Neural progenitor cell (in vitro differentiated cells): ENCODE measurements at places on chromosomes 2 and 18. TPM values are rescaled to one million over a fixed set of nuclear protein-coding genes. Genes with fewer than 3 reads are reported as not detected.

Gene SPATA3
- total RNA-seq, result not detected in 2 replicates

Gene PARD6G
- total RNA-seq, result 21.8 and 25.2 TPM in 2 replicates

Gene VWA3B
- total RNA-seq, result not detected in 2 replicates

Gene NMS
- not detected in 2 replicates for total RNA-seq

Gene GAREM2
- total RNA-seq, result 15.1 and 20.0 TPM in 2 replicates

Gene DLX1
- not detected in 2 replicates for total RNA-seq

Gene POTEI
- total RNA-seq, result 1.8 and 2.4 TPM in 2 replicates

Gene TBR1
- 0.09 TPM in 1 of 2 replicates, not detected in the other for total RNA-seq

Gene RUFY4
- not detected in 2 replicates for total RNA-seq

Gene TUBA4A
- total RNA-seq, result 0.56 TPM in 1 of 2 replicates, not detected in the other

Gene OR6B2
- not detected in 2 replicates for total RNA-seq

Gene KDSR
- 20.6 and 21.2 TPM in 2 replicates for total RNA-seq

Gene SOX11
- 176 and 178 TPM in 2 replicates for total RNA-seq

Gene SLC38A11
- total RNA-seq, result not detected in 2 replicates

Gene SLC23A3
- total RNA-seq, result 0.06 and 1.4 TPM in 2 replicates

Gene MDH1
- total RNA-seq, result 291 and 323 TPM in 2 replicates

Gene C2orf80
- 0.81 TPM in 1 of 2 replicates, not detected in the other for total RNA-seq

Gene TUBB8B
- total RNA-seq, result 0.36 and 0.62 TPM in 2 replicates

Gene SMC6
- total RNA-seq, result 38.2 and 56.8 TPM in 2 replicates

- DNase-seq, result no peak
These were observed 16.7 kb upstream of the PLEKHM3 start for GRCh38 chr2:208042041-208042440.

DNA sequence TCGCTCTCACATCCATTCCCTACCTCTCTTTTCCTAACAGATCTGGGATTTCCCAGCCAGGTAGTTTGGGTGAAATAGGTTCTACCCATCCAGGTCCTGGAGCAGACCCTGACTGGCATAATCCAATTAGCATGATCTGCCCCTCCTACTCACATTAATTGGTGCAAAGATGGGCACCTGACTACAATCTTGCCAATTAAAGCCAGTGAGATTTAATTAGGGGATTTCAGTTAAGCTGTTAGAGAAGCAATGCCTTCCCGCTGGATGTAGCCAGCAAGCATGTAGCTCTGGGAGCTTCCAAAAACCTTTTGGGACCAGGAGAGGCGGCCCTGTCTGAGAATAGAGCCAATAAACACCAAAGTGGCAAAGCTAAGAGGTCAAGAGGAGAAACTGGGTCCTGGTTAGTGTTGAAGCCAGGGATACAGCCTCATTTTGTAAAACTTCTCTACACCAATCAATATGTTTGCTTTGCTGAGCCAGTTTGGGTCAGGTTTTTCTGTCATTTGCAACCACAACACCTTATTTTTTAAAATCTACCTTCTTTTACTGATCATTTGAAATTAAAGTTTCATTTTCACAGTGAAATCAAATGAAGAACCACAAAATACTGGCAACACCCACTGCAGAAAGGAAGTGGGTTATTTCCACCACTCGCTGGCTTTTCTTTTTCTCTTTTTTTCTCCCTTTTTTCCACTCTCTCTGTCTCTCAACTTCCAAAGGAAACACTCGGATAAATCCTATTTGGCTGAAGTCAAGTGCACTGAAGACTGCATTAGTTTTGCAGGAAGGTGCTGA is 3.2 kb upstream of the TTC39C start:
- peak; percentile 15 for DNase-seq

- no peak for DNase-seq
These were observed 54.3 kb upstream of the COL3A1 start for GRCh38 chr2:188919824-188920223.

DNA sequence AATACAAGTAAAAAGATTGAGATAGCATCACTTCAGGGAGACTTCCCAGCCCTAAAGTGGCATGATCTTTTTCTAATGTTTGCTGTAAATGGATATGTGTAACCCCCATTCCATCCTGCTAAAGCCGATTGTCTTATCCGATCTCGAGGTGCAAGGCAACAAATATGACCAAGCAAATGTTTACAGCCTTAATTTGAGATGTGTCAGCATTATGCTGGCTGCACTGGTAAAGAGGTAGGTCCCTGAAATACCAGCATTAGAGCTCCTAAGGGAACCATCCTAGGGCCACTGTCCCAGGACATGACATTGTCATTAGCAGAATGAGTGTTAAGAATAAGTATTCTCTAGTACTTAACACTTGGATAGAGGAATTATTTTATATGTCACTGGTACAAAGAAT is 108.4 kb downstream of the EPC2 start:
- DNase-seq, result no peak

DNA sequence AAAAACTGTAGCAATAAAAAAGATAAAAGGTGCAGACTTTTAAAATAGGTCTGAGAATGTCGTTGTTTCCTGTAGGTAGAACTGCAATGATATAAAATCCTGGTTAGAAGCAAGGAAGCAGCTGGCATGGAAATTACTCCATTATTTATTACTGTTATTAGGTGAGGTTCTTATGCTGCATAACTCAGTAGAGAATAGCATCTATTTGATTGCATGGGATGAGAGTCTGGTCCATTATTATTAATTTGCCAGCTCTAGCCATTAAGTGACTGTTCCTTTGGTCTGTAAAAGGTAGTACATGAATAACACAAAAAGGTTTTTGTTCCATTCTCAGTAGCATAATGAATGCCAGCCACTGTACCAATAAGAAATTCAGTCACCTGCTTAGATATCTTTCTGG is 358.6 kb downstream of the RBM43 start:
- no peak for DNase-seq

GRCh38 chr2:241953324-241953928 is 83.9 kb downstream of the RTP5 start:
- no peak for DNase-seq

GRCh38 chr2:8026381-8026780 is 655.5 kb upstream of the ID2 start:
- DNase-seq, result no peak

GRCh38 chr18:13800505-13801259 is 23.3 kb upstream of the MC5R start:
- peak; percentile 80 for DNase-seq

GRCh38 chr2:155842103-155842502 is 490.4 kb downstream of the NR4A2 start:
- DNase-seq, result no peak

DNA sequence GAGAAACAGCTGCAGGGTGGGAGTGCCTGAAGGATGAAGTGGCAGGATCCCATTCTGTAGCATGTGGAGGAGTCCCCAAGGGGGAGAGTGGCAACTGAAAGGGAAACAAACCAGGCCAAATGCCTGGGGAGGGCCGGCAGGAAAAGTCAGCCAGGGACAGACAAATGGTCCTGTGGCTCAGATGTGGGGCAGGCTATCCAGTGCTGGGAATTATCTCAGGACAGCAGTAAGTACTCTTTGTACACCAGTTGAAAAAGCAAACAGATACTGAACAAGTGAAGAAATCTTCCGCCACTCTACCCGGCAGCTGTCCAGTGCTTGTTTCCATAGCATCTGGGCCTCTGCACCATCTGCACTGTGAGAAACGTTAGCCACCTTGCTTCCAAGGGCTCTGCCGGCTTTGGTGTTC is 408.9 kb downstream of the LRATD1 start:
- no peak for DNase-seq

DNA sequence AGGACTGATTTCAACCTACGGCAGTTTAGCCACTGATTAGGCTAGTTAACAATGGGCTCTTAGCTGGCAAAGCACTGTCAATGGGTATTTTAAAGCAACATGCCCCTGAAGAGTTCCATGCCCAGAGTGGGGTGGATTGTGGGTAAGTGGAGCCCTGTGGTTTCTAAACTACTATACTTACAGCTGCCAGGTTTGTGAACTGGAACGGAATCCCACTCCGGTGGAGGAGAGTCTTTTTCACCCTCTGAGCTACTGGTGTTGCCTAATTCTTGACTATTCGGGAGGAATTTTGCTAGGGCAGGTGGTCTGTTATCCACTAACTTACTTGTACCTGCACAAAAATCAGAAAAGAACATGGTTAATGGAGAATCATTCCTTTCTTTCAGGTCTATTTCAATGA is 52.6 kb downstream of the ZAP70 start:
- DNase-seq, result no peak

DNA sequence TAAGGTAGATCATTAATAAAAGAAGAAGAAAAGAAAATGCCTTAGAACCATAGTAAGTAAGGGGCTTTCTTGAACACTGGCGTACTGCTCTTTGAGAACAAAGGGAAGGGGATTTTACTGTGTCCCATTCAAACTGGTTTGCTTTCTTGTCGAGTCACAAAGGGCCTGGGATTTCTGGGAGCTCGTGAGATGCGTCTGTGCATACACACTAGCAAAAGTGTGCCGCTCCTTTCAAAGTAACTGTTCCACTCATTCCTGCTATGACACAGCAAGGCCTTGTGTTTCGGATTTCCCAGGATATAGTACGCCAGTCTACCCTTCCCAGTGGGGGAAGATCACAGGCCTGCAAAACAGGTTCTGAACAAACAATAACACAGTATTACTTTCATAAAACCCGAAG is 93.0 kb downstream of the KCTD18 start:
- peak; percentile 90 for DNase-seq

GRCh38 chr2:7900593-7900992 is 781.3 kb upstream of the ID2 start:
- no peak for DNase-seq

- DNase-seq, result no peak
These were observed 99.6 kb upstream of the DDX18 start for GRCh38 chr2:117714745-117715417.

DNA sequence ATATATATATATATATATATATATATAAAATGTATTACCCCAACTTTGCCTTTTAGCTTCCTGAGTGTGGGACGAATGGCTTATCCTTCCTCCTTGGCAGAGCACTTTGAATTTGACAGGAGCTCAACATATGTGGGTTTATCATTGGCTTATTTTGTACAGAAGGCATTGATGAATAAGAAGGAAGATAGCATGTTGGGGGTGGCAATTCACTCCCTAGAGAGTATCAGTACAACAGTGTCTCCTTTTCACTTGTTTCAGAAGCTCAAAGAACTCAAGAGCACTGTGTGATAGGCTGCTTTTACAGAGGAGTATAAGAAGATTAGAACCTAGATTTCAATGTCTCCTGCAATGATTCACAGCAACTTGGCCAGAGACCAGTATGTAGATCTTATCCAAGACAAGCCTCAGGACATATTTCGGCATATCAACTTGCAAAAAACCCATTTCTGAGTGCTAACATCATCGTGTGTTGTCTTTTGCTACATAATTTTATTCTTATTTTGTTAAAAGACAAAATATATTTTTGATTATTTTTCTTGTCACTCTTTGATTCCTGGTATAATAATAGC is 345.8 kb downstream of the SOCS6 start:
- DNase-seq, result no peak

GRCh38 chr2:181655519-181655918 is 1.4 kb downstream of the CERKL start:
- no peak for DNase-seq

GRCh38 chr2:38301340-38301968 is 75.6 kb downstream of the ATL2 start:
- no peak for DNase-seq

GRCh38 chr2:241007880-241008710 is 9.7 kb downstream of the SNED1 start:
- DNase-seq, result no peak

- DNase-seq, result peak; percentile 26
These were observed 51.4 kb downstream of the ZFP36L2 start for GRCh38 chr2:43175020-43175441.

DNA sequence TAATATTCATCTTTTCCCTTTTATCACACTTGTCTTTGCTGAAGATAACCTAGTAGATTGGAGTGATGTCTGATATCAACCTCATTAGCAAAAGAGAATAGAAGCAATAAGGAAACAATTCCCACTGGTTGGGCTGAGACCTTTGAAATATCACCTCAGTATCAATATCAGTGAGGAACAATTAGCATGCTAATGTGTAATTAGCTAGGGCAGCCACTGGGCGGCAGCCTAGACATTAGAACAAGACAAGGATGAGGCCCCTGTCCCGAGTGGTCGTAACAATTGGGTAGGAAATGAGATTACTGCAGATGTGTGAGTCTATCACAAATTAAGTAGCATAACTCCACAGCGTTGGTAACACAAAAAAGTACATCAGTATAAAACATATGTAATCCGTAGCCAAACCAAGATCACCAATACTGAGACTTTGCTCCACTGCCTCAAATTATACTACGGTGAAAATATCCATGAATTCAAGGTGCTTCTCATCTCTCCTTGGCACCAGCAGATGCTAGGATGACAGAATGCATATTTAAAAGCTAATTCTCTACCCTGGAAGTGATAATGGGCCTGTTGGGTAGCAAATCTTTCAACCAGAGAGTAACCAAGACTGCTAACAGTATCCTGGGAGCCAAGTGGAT is 99.1 kb downstream of the ALPK2 start:
- DNase-seq, result peak; percentile 82

DNA sequence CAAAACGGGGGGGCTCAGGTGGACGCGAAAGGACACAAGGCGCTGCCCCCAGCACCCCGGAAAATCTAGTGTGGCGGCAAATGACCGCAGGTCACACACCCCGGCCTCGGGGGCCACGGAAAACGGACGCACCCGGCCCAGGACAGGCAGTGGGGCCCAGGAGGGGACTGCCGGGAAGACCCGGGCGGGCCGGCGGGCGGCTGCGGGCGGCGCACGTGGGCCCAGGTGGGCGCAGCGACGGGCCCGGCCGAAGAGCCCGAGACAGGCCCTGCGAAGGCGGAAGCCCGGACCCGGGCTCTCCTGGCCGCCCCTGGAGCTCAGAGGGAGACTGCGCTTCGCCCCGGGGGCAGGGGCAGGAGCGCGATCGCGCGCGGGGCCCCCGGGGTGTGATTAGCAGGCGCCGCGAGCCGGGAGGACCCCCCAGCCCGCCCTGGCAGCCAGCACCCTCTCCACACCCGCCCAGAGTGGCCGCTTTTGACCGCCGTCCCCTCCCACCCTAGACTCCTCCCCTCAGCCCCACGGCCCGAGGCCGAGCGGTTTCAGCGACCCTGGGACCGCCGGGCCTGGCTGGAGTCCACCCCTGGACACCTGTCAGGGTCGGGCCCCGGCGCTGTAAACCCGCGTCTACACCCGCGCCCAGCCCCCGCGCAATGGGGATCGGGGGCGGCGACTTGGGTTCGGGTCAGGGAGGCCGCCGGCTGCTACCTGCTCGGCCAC is 773 bp downstream of the MBP start:
- peak; percentile 45 for DNase-seq

GRCh38 chr18:191725-192124 is 33.4 kb downstream of the USP14 start:
- DNase-seq, result no peak

GRCh38 chr2:164754157-164755093 is 87.2 kb downstream of the COBLL1 start:
- DNase-seq, result no peak

- DNase-seq, result no peak
These were observed 42.2 kb downstream of the TTC32 start for GRCh38 chr2:19859565-19859964.

DNA sequence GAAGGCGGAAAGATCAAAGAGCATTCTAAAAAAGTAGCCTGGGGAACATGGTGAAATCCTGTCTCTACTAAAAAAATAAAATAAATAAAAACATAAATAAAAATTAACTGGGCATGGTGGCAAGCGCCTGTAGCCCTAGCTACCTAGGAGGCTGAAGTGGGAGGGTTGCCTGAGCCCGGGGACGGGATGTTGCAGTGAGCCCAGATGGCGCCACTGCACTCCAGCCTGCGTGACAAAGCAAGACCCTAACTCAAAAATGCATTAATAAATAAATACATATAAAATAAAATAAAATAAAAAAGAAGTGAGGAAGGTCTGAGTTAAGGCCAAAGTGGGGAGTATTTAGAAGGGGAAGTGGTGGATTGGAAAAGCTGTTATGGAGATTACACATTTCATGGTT is 1.3 kb upstream of the PSMD14 start:
- peak; percentile 11 for DNase-seq
